Right lung (tissue), 10 donors: ENCODE measurements at places on chromosomes 12 and 14.

DNA sequence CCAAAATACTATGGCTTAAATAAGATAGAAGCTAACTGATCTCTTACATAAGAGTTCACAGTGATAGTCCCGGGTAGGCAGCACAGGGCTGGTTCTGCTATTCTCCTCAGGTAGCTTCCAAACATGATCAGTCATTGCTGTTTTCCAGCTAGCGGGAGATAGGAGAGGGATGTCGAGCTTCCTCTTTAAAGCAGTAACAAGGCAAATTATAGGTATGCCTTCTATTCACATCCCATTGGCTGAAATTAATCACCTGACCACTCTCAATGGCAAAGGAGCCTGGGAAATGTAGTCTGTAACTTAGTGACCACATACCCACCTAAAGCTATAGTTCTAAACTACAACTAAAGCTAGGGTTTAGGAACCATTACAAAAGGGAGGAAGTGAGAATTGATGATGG, 34.5 kb upstream of the VRK1 start:
- no peak for DNase-seq

- DNase-seq: no peak
Observed at GRCh38 chr14:99643343-99643742, 1.6 kb upstream of the HHIPL1 start.

DNA sequence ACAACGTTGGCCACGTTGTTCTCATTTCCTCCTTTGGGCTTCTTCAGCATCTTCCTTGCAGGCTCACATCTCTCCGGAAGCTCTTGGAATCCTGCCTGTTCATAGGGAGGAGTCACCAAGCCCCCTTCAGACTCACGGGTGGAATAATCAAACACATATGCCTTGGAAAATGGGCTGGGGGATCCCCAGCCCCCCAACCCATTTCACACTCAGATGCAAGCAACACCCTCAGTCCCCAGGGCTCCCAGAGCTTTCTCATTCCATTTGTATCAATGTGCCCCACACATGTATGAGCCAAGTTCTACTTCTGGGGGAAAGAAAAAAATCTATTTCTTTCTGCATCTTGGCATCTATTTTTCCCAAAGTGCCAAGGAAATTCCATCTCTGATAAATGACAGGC, 33.1 kb downstream of the WSCD2 start:
- no peak for DNase-seq

DNA sequence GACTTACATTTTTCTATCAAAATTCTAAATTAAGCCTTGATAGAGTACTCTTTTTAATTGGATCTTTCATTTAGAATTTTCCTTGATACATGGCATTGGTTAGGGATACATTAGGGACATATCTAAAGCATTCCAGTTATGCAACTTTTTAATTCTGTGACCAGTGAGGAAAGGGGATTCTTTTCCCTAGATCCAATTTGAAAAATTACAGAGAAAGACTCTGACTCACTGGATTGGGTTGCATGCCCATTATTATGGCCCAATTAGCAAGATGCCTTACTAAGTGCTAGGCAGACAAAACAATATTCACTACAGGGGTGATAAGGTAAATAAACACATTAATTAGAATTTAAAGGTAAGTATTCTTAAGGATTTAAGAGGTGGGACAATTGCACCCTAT, 5.2 kb upstream of the RAD52 start:
- no peak for DNase-seq

DNA sequence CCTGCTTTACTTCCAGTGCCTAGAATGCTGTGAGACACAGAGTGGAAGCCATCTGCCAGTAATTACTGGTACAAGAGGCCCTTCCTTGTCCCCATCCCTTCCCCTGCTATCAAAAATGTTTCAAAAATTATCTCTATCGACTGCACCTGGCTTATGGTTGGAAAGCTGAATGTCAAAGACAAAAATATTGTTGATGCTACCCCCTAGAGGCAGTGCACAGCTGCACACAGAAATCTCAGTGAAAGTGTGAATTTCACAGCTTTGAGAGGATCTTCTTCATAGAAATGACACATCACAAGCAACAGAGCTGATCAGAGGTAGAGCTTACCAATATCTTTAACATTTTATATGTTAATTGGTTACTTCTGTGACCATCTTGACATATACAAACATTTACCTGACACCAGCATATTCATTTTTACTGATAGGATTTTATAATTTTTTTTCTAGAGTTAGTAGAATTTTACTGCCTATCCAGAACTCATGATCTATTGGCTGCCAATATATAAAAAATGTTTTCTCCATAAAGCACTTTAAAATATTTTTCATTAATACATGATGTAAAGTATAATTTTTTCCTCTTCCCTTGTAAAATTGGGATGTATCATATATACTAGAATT, 138.0 kb downstream of the AACS start:
- DNase-seq: no peak

DNA sequence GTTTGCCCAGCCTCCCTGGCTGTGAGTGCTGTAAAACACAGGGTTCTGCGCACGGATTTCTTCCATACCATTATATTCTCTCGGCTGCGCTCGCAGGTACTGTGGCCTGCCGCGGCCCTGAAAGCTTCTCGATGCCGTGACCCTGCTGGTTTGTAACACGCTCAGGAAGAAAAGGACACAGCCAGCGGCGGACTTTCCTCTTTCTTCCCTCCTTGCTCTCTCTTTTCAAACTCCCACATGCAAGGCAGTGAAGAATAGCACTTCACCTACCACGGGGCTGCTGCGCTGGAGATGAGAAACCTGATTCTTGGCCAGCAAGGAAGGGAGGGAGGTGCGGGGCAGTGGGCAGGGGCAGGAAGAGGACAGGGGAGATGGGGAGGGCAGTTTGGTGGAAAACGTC, 130.2 kb downstream of the RBM19 start:
- DNase-seq: no peak

GRCh38 chr12:131105736-131106348, 152.1 kb downstream of the ADGRD1 start:
- DNase-seq: no peak

DNA sequence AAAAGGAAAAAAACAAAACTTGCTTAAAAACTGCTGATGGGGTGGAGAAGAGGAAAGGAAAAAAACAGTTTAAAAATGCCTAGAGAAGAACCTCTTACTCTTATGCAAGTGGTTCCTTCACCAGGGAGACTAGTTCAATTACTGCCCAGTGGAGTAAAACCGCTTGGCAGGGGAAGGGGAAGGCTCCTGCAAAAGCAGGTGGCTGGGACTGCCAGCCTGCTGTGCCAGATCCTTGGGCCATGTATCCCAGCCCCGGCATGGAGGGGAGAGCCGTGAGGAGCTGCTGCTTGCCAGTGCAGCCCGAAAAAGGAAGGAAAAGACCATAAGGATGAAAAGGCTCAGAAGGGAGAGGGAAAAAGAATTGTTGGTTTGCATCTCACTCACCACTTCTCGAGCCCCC, 123.0 kb downstream of the FSCB start:
- DNase-seq: no peak

GRCh38 chr12:23950210-23950774, 822 bp upstream of the SOX5 start:
- DNase-seq: peak; percentile 36

- no peak for DNase-seq
Observed at GRCh38 chr12:155006-155405, 59.0 kb downstream of the SLC6A12 start.

GRCh38 chr12:113889891-113890581, 76.1 kb downstream of the RBM19 start:
- DNase-seq: no peak

- no peak for DNase-seq
Observed at GRCh38 chr12:112330706-112331105, 51.5 kb downstream of the HECTD4 start.

- no peak for DNase-seq
Observed at GRCh38 chr12:15729097-15729496, 60.1 kb downstream of the EPS8 start.

- no peak for DNase-seq
Observed at GRCh38 chr12:66428261-66428660, 126.0 kb downstream of the HELB start.

DNA sequence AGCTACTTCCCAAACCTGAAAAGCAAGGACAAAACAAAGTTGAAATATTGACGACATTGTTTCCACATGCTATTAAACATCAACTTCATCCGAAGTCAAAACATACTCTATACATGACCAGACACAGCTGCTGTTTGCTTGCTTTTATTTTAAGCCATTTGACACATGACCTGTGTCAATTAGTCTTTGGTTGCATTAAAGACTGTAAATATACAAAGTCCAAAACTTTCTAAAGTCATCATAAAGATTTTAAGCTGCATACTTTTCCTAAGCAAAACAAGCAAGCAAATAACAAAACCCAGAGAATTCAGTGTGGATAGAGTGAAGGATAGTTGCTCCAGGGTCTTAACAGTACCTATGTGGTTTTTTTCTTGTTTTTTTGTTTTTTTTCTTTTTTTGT, 21.8 kb downstream of the HAL start:
- no peak for DNase-seq

DNA sequence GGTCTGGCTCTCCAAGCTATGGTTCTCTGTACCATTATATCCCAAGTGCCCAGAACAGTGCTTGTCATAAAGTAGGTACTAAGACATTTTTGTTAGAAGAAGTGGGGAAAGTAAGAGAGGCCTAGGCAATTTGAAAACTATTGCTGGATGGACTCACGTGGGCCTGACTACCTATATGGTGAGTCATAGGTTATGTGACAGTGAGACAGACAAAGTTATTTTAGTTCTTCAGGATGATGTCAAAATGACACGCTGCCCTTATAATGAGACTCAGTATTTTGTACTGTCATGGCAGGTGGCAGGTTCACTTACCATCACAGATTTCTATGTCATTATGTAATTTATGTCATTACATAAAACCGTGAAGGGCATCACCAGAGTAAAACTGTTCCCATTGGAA, 53.1 kb downstream of the PARP11 start:
- no peak for DNase-seq

DNA sequence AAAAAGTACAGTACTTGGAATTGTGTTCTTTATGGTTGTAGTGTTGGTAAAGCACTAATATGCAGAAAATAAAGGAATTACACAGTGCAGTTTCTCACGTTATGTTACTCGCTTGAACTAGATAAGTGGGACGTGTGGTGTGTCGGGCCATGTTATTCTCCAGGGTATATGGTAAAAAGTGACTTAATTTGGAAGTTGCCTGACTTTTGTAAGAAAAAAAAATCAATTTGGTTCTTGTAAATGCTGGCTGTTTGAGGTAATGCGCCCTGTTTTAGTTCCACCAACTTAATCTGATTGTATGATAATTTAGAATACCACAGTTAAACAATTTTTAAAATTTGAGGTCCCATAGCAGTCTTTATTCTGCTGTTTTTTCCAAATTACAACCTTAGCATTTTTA, 4.1 kb downstream of the ARF6 start:
- no peak for DNase-seq

DNA sequence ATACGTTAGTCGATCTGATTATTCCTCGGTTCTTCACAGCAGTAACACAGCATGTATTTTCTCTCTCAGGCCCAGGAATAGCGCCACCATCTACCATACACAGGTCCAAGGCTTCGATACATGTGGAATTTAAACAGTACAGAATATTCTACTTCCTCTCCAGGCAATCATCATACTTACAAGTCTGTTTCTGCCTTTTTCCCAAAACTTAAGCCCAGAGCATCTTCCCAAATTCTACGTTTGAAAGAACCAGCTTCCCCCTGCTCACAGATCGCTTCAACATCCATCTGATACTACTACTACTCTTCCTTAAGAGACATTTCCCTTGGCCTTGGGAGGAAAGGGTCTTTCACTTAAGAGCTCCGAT, 626 bp downstream of the TXNDC16 start:
- DNase-seq: peak; percentile 41

DNA sequence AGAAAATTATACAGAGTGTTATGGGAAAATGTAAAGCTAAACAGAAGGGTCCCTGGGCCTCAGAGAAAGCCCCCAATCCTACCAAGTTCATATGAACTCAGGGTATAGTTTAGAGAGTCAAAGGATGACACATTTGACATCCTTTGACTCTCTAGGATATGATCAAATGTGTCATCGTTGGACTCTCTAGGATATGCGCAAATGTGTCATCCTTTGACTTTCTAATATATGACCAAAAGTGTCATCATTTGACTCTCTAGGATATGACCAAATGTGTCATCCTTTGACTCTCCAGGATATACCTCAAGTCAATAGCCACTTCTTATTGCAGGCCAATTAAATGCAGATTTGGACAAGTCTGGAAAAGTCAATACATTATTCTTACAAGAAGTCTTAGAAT, 204.8 kb upstream of the IGF1 start:
- no peak for DNase-seq

DNA sequence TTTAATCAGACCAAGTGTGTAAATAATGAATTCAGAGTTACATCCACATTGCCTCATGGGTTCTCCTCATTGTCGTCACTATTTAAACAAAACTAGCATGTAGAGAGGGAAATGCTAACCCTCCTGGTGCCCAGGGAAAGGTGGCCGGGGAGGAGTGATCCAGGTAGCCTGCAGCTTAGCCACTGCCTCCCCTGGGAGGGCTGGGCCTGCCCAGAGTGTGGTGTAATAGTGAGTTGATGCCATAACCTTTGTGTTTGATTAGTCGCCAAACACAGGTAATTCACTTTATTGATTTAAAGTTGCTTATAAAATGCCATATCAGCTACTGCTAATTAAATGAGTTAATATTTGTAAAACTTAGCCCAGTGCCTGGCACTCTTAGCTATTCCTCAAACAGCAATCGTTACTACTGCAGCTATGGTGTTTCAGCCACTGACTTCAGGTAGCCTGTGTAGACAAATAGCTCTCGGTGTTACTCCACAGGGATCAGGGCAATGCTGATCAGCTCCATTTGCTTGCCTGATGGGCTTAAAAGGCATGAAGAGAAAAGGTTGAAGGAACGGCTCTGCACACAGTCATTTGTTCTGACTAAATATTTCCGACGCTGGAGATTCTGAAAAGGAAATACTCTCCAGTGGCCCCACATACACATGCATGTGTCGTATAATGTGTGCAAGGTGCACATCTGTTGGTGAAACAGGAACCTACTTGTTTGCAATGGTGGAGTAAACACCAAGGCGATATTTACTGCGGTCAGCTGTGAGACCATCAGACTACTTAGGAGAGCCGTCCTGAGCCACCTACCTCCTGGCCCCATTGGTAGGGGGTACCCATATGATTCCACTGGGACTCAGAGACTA, 45.7 kb upstream of the PRMT8 start:
- no peak for DNase-seq

- DNase-seq: no peak
Observed at GRCh38 chr14:71181215-71182003, 274.1 kb downstream of the PCNX1 start.

GRCh38 chr12:108355069-108355468, 16.0 kb upstream of the CMKLR1 start:
- DNase-seq: no peak

GRCh38 chr12:2794191-2794735, 507 bp upstream of the FKBP4 start:
- no peak for DNase-seq

DNA sequence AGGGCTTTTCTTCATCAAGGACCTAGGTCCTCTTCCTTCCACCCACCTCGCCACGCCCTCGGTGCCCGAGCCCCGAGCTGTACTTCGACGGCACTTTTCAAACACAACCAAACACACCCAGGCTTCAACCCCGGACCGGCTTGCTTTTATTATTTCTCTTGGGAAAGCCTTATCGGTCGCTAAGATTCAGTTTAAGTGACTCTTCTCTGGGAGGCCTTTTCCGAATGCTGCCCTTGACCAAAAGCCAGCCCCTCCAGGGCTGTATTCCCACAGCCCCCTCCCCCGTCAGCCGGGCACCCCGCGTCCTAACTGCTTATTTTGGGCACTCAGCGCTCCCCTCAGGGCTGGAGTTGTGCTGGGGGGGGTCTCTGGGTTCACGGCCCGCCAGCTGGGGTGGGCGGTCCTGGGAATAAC, 644 bp upstream of the PPP4R4 start:
- DNase-seq: no peak

GRCh38 chr12:92719674-92720073, 16.9 kb downstream of the PLEKHG7 start:
- DNase-seq: no peak

- DNase-seq: no peak
Observed at GRCh38 chr12:108709697-108710096, 21.6 kb downstream of the CORO1C start.
